ENCODE measurements at places on chromosomes 5 and 9.
A peak's percentile ranks its signal among the peaks of the same experiment; 100 is the strongest.

DNA sequence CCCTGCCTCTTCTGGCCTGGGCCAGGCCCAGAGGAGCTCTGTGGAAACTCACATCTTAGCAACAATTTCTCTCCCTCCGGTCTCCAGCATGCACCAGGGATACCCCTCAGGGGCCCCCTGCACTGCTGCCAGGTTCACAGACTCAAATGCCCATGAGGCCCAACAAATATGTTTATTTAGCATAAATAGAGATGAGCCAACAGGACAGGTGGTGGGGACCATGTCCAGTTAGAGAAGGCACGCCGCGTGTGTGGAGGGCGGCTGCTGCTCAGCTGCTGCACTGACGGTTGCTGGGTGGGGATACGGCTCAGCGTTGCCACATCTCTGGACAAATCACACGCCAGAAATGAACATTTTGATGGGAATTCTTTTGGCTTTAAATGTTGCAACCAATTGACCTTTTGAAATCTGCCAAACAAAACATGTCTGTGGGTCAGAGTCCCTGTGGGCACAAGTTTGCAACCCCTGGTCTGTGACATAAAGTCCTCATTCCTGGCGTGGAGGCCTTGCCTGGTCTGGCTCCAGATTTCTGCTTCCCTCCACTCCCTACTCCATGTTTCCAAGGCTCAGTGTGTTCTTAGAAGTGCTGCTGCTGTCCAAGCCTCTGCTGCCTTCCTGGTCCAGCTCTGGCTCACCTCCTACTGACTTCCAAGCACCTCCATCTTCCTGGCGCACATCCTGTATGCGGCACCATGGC, 88.9 kb downstream of the AMBP start:
- no peak for DNase-seq

DNA sequence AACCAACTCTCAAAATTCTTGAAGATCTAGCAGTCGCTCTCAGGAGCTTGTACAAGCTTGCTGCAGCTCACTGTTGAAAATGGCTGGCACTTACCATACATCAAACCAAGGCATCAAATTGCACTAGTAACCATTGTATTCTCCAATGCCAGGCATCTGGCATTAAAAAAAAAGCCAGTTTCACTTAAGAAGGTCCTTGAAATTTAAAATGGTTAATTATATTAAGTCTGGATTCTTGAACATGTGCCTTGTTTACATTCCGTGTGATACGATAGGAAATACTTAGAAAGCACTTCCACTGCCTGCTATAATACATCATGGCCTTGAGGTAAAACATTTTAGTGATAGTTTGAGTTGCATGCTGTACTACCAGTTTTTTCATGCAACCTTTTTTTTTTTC, 300.7 kb downstream of the KDM4C start:
- DNase-seq = no peak

- DNase-seq = no peak
Observed at GRCh38 chr5:32578363-32578762, 7.0 kb upstream of the SUB1 start.

- no peak for DNase-seq
Observed at GRCh38 chr5:143271431-143271830, 132.1 kb downstream of the NR3C1 start.

DNA sequence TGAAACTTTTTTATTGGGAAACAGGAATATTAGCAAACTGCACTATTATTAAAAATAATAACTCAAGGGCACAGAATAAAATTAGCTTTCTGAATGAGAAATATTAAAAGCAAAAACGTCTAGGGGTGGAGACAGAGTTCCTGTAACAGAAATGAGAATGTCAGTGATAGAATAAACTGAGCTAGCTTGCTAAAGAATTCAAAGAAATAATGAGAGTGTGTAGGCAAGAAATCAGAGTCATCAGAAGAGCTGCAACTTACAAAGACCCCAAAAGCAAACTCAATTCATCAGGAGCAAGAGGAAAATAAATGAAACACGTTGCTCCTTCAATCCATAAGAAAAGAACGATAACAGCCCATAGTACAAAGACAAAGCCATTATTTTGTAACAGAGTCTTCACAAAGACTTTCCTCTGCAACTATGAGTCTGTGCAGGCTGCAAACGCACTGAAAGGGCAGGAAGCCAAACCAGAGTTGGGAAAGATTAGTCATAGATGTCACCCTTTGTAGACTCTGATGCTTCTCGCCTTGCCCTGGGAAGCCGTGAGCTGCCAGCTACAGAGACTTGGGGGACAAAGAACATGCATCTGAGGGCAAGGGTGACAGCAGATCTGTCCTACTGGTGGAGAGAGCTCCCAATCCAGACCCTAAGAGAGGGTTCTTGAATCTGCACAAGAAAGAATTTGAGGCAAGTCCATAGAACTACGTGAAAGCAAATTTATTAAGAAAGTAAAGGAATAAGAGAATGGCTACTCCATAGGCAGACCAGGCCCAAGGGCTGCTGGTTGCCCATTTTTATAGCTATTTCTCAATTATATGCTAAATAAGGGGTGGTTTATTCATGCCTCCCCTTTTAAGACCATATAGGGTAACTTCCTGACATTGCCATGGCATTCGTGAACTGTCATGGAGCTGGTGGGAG, 40.8 kb downstream of the SHC3 start:
- DNase-seq = peak; percentile 33

DNA sequence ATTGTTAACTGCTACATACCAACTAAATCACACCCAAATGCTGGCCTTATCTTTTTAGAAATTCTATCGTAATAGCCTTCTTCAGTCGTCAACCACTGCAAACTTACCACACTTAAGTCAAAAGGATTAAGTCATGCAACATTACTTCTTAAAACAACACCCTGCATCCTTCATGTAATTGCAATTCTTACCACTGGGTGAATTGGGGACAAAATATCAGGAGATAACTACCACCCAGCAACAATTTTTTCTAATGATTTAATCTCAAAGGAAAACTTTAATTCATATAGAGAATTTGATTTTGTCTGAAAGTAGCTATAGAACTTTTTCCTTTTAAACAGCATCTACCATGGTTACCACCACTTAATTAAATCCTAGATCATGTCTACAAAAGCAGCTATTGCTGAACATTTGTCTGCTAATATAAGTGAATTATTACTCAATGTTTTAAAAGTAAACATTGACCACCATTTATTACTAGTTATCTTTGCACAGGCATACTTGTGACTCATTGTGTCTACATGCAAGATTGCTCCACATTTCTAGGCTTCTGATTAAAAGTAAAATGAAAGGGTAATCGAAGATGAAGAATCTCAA, 10.5 kb downstream of the MLLT3 start:
- no peak for DNase-seq

- DNase-seq = no peak
Observed at GRCh38 chr5:52378237-52378636, 409.5 kb upstream of the ITGA1 start.

DNA sequence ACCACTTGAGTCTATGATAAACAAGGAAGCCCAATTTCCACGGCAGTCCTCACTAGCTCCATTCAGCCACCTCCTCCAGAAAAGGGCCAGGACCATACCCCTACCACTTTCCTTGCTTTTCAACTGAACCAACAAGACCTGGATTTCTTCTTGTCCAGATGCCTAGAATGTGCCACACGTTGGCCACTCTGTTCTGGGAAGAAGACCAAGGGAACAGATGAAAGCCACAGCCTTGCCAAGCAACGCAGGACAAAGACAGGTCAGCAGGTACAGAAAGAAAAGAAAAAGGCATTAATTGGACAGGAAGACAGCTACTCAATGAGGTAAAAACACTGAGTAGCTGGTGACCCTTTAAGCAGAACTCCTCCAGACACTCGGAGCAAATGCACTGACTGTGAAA, 2.2 kb downstream of the CCNJL start:
- DNase-seq = no peak

DNA sequence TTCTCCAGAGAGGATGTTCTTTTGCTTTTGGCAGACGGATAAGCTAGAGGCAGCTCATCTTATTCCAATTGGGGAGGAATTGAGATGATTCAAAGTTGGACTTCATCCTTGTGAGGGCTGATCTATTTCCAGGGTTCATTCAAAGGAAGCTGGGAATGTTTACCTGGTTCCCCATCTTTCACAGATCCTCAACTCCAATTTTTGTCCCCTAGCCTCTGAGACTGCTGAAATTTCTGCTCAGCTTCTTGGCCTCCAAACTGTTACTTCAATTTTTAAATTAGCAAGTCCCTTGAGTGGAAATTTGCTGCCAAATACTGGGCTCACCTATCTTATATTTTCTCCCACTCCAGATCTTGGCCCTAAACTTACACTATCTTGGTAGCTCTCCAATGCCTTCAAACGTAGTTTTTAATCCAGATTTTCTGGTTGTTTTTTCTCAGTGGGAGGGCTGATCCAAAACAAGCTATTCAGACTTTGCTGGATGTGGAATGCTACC, 93.9 kb upstream of the NEK6 start:
- DNase-seq = no peak

- no peak for DNase-seq
Observed at GRCh38 chr5:79229357-79230174, 6.4 kb upstream of the JMY start.

- no peak for DNase-seq
Observed at GRCh38 chr5:75320371-75320770, 16.6 kb upstream of the HMGCR start.

- no peak for DNase-seq
Observed at GRCh38 chr5:74333430-74333829, 307.1 kb downstream of the ENC1 start.

DNA sequence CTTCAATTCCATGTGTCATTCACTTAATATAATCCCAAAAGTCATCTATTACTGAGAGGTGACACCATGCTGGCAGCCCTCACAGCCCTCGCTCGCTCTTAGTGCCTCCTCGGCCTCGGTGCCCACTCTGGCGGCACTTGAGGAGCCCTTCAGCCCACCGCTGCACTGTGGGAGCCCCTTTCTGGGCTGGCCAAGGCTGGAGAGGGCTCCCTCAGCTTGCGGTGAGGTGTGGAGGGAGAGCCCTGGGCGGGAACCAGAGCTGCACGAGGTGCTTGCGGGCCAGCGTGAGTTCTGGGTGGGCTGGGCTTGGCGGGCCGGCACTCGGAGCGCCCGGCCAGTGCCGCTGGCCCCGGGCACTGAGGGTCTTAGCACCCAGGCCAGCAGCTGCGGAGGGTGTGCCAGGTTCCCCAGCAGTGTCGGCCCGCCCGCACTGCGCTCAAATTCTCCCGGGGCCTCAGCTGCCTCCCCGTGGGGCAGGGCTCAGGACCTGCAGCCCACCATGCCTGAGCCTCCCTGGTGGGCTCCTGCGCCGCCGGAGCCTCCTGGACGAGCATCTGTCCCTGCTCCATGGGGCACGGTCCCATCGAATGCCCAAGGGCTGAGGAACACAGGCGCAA, 374.1 kb downstream of the ELAVL2 start:
- no peak for DNase-seq

GRCh38 chr5:142888469-142889085, 118.4 kb downstream of the ARHGAP26 start:
- DNase-seq = no peak

DNA sequence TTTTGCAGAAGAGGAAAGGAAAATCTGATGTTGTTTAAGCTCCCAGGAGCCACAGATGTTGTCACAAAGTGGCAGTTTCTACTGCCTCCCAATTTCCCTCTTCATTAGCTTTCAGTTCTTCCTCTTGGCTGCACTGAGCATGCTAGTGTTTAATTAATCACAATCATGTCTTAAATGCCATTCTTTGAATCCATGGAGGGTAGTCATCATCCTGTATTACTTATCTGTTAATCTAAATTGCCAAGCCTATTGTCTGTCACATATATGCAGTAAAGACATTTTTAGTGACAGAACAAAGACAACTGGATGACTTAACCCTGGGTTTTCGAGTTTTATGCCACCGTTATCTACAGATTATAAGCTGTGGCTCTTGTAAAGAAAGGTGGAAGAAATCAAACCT, 14.7 kb downstream of the KLHL9 start:
- DNase-seq = no peak

- DNase-seq = no peak
Observed at GRCh38 chr5:636951-637350, 24.8 kb downstream of the CEP72 start.

DNA sequence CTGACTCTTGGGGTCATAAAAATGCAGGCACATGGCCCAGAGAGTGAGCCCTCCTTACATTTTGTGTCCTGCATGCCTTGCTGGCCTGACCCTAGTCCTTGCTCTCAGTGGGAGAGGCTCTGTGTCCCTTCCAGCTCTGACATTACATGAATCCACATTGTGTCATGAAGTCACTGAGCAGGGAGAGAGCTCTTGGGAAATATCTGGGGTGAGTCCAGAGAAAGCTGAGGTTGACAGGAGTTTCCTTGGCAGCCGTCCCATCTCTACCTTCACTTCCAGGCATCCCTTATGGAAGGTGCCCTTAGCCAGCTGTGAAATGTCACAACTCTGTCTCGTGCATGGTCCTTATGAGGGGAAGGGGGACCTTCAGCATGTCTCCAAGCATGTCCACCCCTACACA, 41.0 kb downstream of the FAT2 start:
- no peak for DNase-seq

DNA sequence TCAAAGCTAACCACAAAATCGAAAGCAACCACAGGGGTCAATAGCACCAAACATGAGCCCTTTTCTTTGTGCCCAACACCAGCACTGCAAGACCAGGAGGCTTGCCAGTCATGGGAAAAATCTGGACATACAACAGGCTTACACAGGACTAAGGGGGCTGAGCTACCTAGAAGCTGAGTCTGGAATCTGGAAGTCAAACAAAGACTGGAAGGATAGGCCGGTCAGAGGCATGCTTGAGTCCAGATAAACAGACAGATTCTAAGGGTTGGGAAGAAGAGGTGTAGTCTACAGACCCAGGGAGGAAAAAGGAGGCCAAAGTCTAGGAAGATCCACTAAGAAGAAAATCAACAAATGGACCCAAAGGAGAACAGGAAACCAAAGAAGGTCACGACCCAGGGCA, 73.3 kb downstream of the MYO10 start:
- DNase-seq = no peak

- DNase-seq = no peak
Observed at GRCh38 chr9:134624621-134625181, 16.9 kb upstream of the COL5A1 start.

- no peak for DNase-seq
Observed at GRCh38 chr5:87770016-87770570, 357.4 kb upstream of the CCNH start.

- no peak for DNase-seq
Observed at GRCh38 chr5:171578829-171579491, 159.5 kb downstream of the FGF18 start.

GRCh38 chr5:120528609-120529008, 64.5 kb downstream of the PRR16 start:
- no peak for DNase-seq
